ENCODE measurements at places on chromosomes 4 and X.

GRCh38 chr4:103498161-103499070 lies 221.4 kb downstream of the TACR3 start:
- DNase-seq: no peak

DNA sequence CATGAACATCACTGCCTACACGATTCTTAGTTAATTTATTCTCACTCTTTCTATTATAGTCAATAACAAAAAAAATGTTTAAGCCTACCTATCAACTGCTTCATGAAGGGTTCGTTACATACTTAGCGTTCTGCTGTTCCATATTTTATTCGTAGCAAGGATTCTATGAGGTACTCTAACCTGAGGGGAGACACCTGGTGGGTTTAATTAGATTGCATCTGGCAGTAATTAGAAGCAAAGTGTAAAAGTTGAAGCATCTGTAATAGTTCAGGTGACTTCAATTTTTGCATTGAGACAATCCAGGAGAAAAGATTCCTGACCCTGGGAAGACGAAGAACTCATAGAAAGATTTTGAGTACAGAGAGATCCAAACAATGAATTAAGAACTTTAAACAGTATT lies 1655.8 kb upstream of the TENM3 start:
- DNase-seq: no peak

- DNase-seq: no peak
Observed at GRCh38 chr4:137538526-137538925, 6.2 kb upstream of the PCDH18 start.

- DNase-seq: no peak
Observed at GRCh38 chrX:16601885-16602284, 48.1 kb upstream of the S100G start.

DNA sequence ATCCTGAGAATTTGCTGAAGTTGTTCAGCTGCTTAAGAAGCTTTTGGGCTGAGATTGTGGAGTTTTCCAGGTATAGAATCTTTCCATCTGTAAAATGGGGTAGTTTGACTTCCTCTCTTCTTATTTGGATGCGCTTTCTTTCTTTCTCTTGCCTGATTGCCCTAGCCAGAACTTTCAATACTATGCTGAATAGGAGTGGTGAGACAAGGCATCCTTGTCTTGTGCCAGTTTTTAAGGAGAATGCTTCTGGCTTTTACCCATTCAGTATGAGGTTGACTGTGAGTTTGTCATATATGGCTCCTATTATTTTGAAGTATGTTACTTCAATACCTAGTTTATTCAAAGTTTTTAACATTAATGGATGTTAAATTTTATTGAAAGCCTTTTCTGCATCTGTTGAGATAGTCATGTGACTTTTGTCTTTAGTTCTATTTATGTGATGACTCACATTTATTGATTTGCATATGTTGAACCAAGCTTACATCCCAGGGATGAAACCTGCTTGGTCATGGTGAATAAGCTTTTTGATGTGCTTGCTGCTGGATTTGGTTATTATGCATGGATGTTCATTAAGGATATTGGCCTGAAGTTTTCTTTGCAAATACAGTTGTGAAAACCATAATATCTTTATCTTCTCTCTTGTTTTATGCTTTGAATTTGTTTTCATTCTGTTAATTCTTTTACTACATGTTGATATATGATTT lies 573.8 kb upstream of the NDST4 start:
- no peak for DNase-seq

DNA sequence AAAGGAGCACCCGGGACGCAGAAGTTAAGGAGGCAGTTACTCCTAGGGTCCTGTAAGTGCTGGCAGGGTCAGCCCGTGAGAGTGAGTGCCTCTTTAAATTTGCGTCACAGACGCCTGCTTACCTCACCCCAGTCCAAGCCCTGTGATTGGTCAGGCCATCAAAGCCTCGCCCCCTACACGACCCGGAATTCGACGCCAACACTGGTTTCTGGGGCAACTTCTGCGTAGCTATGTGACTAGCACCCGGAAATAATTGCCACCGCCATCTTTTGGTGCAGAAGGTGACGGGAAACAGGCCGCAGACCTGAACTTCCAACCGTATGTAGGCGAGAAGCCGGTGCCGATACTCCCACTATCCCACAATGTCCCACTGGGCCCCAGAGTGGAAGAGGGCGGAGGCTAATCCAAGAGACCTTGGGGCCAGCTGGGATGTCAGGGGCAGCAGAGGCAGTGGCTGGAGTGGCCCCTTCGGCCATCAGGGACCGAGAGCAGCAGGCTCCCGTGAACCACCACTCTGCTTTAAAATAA lies at the start of gene DDX53:
DDX53 (plus strand) TSS at position 265 of the 528 bp plus-strand sequence; CDS start at position 363, 98 bp downstream.
- no peak for DNase-seq

- no peak for DNase-seq
Observed at GRCh38 chr4:113979905-113980615, 613 bp upstream of the ARSJ start.

GRCh38 chrX:13816643-13817627 lies at the start of gene GPM6B:
GPM6B (minus strand) TSS chrX:13817093; CDS start chrX:13816904, 189 bp downstream.
- no peak for DNase-seq

GRCh38 chrX:110286106-110286505 lies 31.8 kb downstream of the AMMECR1 start:
- DNase-seq: no peak

GRCh38 chrX:67564475-67564874 lies 20.7 kb downstream of the AR start:
- DNase-seq: no peak

DNA sequence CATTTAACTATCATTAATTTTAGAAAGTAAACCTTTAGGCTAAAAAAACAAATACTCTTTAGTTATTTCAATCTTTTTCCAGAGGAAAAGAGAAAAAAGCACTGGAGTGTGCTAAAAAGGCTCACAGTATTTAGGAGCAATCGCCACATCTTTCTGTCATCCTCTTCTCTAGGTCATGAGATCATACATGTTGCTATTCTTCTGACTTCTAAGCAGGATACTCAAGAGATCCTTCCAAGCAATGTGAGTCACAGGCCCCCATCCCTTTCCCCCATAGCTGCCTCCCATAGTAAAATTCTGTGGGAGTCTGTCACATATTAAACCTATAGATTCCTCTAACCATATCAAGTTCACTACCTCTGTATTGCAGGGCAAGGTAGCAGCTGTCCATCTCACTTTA lies 7.7 kb downstream of the EDNRA start:
- DNase-seq: no peak

Data from hematopoietic multipotent progenitor cell treated with erythropoietin and hydrocortisone succinate and interleukin-3 and kit ligand, for 8 days (in vitro differentiated cells).